Right atrium auricular region (tissue), 2 donors: ENCODE measurements at places on chromosomes 11 and 22. TPM values are rescaled to one million over a fixed set of nuclear protein-coding genes. Genes with fewer than 3 reads are reported as not detected.

The DEFB131B gene
- not detected for total RNA-seq

The LPXN gene
- 5.5 TPM for total RNA-seq

The SSTR3 gene
- not detected for total RNA-seq

The GGA1 gene
- 17.7 TPM for total RNA-seq

The PLA2G3 gene
- not detected for total RNA-seq

The BMAL1 gene
- total RNA-seq, result 24.9 TPM

DNA sequence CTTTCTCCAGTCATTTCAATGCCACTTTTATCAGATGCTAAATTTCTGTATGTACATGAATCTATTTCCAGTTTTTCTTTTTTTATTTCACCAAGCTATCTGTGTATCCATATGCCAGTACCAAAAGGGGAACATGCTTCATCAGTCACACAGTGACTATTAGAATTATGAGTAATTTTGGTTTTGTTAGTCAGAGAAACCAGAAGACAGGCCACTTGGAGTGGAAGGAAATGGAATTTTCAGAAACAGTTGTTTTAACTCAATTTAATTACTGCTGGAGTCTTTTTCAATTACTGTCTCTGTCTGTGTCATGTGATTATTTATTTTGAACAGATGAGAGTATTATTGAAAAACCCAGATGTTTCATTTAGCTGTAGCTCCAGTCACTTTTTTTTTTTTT is 84.6 kb upstream of the ANO3 start:
- DNase-seq, result no peak

DNA sequence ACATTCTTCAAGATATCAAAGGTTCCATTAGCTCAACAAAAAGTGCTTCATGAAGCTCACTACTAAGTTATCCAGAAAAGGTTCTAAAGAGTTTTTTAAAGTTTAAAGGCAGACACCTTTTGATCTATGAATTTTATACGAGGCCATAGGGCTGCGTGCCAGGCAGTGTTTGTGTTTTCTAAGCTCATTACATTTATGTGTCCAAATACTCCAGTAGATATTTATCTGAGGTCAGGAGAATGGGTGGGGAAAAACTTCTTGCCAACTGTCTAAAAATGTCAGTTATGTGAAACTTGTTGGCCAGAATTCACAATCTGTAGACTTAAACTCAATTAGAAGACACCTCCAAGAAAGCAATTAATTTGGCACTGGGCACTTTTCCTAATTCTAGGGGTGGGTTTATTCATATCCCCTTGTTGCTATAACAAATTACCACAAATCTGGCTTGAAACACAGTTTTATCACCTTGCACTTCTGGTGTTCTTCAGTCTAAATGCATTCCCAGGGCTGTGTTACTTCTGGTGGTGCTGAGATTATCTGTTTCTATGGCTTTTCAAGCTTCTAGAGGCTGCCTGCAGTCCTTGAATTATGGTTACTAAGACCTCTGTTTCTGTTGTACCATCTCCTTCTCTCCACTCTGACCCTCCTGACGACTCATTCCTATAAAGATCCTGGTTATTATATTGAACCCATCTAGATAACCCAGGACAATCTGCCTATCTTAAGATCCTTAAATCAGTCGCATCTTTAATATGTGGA is 1030.4 kb upstream of the CNTN5 start:
- DNase-seq, result no peak

DNA sequence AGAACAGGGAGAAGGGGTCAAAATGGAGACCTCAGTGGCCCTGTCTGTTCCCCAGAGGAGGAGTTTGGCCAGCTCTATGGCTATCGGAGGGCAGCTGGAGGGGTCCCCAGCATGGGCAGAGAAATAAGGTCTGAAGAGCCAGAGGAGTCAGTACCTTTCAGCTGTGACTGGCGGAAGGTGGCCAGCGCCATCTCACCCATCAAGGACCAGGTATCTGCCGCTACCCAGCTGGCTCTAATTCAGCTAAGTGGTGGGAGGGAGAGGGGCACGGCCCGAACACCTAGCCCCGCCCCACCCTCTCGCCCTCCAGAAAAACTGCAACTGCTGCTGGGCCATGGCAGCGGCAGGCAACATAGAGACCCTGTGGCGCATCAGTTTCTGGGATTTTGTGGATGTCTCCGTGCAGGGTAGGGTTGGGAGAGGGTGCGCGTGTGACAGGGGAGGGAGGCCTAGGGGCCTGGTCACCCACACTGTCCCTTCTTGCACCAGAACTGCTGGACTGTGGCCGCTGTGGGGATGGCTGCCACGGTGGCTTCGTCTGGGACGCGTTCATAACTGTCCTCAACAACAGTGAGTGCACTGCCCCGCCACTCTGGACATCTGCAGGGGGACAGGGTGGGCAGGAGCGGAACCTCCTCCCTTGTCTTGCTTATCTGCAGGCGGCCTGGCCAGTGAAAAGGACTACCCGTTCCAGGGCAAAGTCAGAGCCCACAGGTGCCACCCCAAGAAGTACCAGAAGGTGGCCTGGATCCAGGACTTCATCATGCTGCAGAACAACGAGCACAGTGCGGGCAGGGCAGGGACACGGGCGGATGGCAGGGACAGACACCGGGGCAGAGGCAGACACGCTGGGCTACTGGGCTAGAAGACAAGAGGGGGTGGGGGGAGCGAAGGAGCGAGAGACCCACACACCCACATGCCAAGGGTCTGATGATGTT is 2.8 kb downstream of the CTSW start:
- DNase-seq, result no peak

DNA sequence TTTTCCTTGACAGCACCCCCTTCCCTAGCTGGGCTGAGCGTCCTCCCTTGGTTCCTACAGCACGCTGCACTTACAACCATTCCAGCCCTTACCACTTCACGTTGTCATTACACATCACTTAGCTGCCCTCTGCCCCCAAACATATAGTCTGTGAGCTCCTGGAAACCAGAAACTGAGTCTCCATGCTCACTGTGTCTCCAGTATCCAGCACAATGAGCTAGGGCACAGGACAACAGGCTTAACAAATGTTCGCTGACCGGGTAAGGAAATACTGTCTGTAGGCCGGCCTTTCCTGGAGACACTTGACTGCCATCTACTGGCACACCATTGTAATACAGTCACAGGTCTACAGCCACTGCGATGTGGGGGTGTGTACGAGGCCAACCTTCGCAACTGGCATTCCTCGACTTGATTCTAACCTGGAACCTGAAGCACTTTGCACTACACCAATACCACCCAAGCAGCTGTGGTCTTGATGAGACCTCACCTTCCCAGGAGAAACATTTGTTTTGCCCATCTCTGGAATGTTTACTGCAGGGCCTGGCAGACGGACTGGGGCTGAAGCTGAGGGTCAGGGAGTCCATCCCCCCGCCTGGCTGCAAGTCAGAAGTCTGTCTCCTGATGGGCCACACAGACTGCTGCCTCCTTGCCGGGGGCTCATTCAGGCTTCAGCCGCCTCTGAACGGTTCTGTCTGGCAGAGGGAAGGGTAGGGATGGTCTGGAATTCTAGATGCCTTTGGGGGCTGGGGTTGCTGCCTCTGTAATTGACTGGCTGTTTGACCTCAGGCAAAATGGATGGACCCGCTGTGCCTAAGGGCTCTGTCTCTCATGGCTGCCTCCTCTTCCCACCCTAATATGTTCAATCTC is 72.0 kb downstream of the SYN3 start:
- peak; percentile 86 for DNase-seq

DNA sequence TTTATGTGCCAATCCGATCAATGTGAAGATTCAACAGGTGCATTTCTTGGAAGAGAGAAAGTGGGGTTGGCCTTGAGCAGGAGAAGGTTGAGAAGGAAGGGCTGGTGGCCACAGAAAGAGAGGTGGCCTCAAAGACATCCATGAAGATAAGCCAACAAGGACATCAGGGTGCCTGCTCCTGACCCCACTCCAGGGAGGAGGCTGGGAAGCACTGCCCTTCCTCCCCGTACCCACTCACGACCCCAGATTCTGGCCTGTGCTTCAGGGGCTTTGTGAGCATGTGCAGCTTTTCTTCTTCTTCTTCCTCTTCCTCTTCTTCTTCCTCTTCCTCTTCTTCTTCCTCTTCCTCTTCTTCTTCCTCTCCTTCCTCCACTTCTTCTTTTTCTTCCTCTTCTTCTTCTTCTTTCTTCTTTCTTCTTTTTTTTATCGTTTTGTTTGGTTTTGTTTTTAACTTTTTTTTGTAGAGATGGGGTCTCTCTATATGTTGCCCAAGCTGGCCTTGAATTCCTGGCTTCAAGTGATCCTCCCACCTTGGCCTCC is 30.3 kb downstream of the DKK3 start:
- peak; percentile 52 for DNase-seq

DNA sequence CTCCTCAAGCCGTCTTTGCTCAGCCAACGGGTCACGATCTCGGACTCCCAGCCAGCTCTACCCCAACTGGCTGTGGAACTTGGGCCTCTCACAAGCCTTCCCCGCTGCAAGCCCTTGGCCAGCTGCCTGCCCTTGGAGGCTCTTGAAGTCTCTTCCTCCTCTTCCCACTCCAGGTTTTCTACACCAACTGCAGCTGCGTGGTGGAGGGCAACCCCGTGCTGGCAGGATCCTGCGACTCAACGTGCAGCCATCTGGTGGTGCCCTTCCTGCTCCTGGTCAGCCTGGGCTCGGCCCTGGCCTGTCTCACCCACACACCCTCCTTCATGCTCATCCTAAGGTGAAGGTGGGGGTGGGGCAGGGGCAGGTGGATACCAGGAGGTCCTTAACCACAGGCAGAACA is 40.5 kb upstream of the TPBGL start:
- no peak for DNase-seq
